ENCODE measurements at places on chromosomes 11 and 22.

GRCh38 chr22:48335442-48336139, 1492.1 kb downstream of the BRD1 start:
- DNase-seq = no peak

DNA sequence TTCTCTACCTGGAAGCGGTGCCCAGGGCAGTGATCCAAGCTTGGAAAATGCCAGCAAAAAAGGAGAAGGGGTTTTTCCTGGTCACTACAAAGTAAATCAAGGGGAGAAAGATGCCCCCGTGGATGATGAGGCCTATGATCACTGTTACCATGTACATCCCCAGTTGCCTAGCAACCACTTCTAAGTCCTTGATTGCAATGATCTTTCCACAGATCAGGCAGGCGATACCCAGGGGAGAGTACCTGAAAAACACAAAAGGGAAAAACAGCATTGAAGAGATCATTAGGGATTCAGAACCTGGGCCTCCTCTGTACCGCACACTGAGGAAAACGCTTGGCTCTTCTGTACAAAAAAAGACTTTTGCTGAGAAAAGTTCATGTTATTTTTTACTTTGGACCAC, 127.1 kb downstream of the SLC1A2 start:
- DNase-seq = no peak

DNA sequence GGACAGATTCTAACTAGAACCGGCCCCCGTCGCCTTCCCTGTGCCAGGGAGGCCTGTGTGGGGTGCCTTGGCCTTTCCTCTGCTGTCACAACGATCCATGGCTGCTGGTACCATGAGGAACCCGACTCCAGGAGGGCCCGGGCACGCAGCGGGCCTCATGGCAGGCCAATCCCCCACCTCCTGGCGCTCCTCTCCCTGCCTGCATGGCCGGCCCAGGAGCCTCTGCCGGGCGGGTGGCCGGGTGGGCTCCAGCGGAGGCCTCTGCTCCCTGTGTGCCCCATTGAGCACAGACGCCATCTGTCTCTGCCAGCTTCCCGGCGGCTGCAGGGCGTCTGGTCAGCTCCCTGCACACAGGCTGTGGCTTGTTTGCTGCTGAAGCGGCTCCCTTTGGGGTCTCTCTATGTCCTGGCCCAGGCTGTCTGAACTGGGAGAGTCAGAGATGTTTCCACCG, 86.5 kb downstream of the MYEOV start:
- DNase-seq = no peak

DNA sequence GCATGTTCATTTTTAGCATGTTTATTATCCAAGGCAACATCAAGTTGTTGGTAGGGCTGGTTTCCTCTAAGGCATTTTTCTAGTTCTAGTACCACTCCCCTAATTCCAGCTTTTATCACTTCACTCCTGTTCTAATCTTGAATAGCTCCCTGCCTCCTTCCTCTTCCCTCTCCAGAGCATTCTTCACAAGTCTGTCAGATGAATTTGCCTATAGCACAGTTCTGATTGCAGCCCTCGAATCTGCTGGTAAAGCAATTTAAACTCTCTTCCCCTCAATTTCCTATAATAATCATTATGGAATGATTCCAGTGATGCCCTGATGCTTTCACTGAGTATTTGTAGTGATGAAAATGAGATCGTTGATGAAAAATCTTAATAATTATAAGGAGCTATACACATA, 43.3 kb downstream of the CLMP start:
- no peak for DNase-seq

DNA sequence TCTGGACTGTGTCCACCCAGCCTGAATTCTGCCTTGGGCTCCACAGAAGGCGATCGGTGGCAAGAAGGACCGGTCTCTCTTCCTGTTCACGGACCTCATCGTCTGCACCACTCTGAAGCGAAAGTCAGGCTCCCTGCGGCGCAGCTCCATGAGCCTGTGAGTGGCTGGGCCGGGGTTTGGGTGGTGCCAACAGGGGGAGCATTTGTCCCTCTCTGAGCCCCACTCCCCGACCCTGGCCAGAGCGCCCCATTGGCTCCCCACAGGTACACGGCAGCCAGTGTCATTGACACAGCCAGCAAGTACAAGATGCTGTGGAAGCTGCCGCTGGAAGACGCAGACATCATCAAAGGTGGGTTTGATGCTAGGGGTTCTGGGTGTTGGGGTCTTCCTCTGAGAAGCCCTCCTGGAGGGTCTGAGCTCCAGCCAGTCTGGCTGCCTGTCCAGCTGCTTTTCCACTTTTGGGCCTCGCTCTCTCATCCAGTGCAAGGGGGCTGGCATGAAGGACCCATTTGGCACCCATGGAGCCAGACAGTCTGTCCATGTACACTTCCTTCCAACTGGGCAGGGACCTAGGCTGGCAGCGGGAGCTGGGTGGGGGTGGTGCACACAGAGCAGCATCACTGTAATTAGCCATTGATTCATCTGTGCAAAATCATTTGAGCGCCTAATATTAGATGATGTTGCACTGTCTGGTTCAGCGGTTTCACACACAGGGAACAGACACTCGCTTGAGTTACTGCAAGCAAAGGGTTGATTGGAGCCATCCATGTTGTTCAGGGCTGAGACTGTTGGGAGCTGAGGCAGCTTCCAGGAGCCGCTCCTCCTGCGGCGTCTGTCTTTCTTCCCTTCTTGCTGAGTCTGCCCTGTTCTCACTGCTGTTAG, 19.0 kb upstream of the RELT start:
- no peak for DNase-seq

DNA sequence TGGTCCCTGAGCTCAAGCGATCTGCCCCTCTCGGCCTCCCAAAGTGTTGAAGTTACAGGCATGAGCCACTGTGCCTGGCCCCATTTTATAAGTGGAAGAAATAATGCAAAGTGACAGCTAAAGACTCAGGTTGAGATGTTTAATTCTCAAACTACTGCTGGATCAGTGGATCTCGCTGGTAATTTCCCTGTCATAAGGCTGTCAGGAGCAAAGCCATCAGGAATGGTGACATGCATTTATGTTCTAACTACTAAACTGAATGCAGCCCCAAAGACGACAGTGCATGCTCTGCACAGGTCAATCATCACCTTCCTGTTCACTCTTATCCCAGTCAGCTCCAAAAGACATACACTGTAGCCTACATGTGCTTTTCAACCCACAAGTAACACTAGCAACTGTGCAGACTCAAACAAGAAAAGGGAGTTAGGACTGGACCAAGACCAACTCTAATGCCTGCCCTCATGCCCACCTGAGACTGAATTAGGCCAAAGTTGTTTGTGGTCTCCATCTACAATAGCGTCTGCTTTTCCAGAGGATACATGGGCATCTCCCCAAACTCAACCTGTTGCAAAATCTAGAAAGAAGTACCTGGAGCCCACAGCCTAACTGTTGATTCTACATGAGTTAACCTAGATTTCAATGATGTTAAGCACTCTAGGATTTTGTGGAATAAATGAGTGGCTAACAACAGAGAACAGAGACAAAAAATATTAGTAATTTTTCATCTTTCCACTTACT, 14.8 kb downstream of the TMEM216 start:
- DNase-seq = no peak

DNA sequence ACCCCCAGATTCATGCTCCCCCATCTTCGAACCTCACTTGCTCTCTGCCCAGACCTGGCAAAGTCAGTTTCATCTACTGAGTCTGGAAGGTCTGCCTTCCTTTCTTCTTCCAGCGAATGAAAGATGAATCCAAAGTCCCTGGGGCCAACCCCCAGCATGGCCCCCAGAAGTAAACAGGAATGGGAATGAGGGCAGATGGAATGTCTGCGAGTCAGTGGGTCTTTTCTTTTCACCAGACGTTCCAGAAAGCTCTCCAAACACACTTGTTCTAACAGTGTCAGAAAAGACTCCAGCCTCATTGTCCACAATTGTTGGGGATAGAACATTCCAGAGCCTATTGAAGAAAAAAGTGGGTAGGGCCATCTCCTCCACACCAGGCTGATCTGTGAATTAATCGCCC, 28.6 kb downstream of the RIBC2 start:
- DNase-seq = no peak

GRCh38 chr11:86765203-86765602, 35.1 kb upstream of the PRSS23 start:
- DNase-seq = no peak

DNA sequence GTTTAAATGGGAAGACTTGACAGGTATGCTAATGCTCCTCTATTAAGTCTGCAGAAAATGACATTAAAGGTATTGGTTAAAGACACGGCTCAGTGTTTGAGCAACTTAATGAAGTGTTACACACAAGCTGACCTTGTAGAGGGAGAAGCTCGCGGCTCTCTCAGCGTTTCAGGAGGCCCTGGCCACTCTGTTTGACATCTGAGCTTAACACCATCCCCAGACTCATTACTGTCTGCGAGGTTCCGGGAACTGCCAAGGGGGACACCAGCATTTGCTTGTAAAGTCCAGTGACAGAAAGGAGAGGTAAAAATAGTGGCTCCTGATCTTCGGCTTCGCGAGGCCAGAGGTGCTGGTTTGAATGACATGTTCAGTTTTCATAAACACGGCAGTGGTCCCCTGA, 540.7 kb upstream of the CADM1 start:
- DNase-seq = no peak

DNA sequence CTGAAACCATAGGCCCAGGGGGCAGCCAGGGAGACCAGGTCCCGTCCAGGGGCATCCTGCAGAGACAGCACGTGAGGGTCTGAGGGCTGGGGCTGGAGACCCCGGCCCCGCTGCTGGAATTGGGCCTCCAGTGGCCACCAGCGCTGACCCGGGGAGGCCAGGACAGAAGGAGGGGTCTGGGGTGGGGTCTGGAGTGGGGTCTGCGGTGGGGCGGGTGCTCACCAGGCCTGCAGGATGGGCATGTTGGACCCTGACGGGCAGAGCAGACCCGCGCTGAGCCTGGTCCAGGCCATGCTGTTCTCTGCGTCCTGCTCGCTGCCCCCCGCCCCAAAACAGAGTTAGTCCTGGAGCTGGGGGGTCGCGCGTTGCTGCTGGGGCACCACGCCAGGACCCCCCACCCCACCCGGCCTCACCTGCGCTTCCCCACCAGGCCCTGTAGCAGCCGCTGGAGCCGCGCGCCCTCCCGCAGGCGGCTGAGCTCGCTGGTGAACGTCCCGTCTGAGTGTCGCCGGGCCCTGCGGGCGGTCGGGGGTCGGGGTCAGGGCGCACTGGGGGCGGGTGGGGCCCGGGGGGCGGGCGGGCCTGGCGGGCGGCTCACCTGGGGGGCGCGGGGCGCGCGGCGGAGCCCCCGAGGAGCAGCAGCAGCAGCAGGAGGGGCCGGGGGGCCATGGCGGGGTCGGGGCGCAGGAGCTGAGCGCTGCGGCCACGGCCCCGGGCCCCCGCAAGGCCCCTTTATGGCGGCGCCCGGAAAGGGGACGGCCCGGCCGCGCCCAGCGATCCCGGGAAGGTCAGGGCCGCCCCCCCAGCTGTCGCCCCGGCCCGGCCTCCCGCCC, at the start of gene SCT:
SCT (minus strand) TSS at position 707 of the 833 bp plus-strand sequence; CDS start at position 669, 38 bp downstream.
- DNase-seq = no peak

- DNase-seq = no peak
These were observed 61.9 kb downstream of the CD44 start for GRCh38 chr11:35200811-35201341.

- no peak for DNase-seq
These were observed 2.1 kb downstream of the TP53AIP1 start for GRCh38 chr11:128940603-128941002.

GRCh38 chr11:9214765-9215164, 50.4 kb downstream of the DENND5A start:
- DNase-seq = no peak

DNA sequence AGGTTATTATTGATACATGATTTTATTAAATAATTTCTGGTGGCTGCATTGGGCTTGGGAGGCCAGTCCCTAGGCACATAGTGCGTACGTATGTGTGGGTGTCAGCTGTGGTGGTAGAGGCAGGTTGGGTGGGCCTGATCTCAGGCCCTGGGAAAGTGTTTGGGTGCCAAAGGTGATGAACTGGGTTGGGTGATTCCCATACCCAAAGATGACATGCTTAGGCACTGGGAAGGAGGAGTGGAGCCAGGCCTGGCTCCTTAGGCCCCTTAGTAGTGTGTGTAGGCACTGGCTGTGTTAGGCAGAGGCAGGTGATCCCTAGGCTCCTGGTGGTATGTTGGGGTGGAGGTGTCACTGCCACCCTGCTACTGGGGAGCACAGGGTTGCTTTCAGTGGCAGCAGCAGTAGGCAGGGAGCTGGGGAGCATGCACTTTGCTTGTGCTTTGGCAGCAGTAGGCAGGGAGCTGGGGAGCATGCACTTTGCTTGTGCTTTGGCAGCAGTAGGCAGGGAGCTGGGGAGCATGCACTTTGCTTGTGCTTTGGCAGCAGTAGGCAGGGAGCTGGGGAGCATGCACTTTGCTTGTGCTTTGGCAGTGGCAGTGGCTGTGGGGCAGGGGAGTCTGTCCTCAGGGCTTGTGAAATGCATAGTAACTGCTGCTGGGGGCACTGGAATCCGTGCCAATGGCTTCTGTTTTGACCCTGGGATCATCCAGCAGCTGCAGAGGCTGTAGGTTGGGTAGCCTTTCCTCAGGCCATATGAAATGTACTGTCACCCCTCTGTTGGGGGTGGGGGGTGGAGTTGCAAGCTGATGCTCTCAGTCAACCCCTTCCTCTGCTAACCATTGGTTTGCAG, 84.4 kb downstream of the RRM1 start:
- no peak for DNase-seq

- no peak for DNase-seq
These were observed 56.2 kb upstream of the CRYBB3 start for GRCh38 chr22:25143156-25144076.

DNA sequence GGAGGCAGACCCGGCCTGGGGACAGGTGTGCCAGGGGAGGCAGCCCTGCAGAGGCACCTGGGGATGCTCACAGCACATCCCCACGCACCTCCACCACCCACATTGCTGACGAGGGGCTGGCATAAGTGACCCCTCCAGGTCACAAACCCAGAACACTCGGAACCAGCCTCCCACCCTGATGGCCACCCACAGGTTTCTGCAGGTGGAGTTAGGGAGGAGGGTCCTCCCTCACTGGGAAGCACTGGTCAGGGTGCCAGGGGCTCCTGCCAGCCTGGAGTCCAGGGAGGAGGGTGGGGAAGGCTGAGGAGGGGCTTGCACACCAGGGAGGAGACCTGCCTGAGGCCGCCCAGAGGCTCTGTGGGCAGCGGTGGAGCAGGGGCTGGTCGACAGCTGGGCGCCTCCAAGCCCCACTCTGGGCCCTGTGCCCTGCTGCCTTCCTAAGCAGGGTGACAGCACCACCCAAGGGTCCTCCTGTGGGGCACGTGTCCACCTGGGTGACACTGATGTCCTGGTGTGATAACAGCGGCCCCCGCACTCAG, 51.0 kb upstream of the CARS1 start:
- DNase-seq = no peak

Data from glomerular endothelial cell (primary cell).